NCI-H524 (cell line): ENCODE measurements at places on chromosomes 4 and X.

- DNase-seq = no peak
Observed at GRCh38 chr4:8917868-8918783, 46.5 kb upstream of the HMX1 start.

DNA sequence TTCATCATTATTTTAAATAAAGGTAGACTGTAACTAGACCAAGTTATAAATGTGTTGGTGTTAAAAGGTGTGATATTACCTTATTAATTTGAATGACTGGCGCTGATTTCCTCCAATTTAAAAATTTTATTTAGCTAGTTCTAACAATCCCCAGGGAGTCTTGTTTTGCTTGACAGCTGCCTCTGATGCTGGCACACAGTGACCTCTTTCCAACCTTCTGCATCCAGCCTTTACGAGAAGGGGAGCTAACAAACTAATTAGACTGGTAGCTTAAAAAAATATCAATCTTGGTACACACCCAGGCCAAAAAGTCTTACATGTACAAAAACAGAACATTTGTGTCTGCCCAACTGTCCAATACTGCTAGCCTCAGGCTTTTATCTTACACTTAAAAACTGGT is 51.8 kb upstream of the ENPEP start:
- DNase-seq = no peak

- DNase-seq = no peak
Observed at GRCh38 chr4:3040452-3041191, 33.7 kb downstream of the HTT-AS start.

DNA sequence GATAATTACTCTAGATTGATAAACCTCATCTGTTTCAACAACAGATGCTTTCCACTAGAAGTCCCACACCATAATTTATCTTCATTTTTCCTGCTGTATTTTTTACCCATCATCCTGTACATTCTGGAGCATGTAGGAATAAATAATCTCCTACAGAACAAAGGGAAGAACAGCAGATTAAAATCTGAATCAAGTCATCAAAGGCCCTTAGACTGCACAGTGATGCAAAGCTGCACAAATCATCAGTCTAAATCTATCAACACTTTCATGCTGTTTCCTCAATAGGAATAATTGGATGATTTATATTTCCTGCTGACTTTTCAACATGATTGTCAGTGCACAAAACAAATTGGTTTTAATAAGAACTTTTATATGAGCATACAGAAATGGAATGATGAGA is 1143.9 kb downstream of the STIM2 start:
- no peak for DNase-seq

DNA sequence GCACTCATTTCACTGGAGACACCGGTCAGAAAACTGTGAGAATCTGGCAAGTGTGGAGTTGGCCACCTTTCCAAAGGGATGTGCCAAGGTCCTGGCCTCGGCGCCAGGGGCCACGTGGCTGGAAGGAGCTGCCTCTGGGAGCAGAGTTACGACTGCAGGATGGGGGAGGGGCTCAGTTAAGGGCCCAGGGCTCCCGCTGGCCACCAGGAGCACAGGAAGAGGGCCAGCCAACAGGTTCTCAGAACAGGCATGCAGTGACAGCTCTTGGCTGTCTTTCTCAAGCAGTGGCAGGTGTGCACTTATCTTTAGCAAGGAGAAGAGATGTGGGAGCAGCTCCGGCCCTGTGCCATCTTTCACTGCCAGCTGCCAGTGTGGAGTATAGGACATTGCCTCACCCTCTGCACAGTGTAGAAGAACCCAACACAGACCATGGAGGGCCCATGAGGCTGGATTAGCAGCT is 115.9 kb upstream of the RBPJ start:
- peak; percentile 77 for DNase-seq

GRCh38 chr4:115454228-115454627 is 340.8 kb upstream of the NDST4 start:
- DNase-seq = no peak

GRCh38 chrX:151703487-151703886 is 8.2 kb downstream of the PRRG3 start:
- DNase-seq = no peak

DNA sequence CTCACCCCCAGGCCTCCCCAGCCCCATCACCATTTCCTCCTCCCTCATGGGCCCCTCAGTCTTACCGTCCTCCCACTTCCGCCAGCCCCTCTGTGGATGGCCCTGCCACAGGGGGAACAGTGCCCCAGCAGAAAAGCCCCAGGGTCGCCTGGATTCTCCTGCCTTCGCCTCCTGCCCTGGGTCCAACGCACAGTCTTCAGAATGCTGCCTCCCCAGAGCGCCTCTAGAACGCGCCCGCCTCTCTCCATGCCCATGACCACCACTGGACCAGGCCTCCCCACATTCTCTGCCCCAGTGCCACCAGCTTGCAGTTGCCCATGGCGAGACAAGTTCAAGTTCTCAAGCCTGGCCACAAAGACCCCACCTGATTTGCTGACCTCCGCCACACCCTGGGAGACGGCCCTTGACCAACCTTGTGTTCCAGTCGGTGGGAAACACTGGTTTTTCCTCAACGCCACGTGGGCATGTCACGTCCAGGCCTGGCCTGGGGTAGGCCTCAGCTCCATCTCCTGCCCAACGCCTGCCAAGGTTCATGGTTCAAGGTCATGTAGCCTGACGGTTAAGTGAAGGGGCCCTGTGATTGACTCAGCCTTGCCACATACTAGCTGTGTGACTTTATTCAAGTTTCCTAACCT is 634 bp upstream of the PLXNB3 start:
- no peak for DNase-seq

- no peak for DNase-seq
Observed at GRCh38 chr4:105991726-105992125, 96.5 kb downstream of the NPNT start.

DNA sequence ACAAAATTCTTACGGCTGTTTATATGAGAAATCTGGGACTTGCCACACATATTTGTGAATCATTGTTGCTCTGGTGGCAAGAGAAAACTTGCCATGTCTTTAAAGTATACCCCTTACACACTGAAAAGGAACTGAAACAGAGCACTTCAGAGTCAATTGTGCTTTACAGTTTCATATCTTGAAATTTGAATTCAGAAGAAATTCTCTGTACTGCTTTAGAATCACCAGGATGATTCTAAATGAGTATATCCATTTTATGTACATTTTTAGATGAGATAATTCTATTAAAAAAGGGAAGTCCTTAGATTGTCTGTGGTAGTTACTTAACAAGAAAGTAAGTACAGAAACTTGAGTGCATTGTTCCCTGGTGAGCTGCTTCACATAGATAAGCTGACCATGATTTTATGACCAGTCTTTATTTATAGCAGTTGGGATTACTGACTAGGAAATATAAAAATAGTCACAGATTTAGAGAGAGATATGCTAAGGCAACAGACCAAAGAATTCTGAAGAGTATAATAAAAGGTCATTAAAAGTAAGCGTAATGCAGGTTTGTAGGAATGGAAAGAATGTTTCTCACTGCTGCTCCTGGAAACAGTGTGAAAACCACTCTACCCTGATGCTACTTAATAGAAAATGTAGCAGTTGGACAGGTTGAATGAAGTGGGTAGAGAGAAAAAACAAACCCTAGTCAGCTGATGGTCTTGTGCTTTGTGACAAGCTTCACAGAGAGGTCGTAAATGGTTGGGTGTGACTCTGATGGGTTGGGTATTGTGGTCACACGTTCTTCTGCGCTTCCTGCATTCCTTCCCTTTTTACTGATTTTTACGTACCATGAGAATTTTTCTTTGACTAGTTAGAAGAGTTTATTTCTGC is 41.0 kb downstream of the FNIP2 start:
- DNase-seq = no peak

DNA sequence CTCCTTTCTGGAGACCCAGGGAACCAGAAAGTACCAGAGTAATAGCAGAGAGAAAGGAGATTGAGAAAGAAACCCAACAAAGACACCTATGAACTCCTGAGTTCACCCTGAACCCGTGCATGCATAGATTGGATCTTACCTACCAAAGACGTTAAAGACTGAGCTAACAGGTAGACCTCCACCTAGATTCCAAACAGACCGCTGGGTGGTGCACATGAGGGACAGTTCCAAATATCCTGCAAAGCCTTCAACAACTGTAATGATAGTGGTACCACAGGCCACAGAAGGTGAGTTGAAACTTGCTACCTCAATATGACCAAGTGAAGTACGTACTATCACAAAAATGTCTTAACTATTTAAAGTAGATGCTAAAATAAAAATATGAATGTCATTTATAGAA is 34.0 kb upstream of the NR0B1 start:
- DNase-seq = no peak

DNA sequence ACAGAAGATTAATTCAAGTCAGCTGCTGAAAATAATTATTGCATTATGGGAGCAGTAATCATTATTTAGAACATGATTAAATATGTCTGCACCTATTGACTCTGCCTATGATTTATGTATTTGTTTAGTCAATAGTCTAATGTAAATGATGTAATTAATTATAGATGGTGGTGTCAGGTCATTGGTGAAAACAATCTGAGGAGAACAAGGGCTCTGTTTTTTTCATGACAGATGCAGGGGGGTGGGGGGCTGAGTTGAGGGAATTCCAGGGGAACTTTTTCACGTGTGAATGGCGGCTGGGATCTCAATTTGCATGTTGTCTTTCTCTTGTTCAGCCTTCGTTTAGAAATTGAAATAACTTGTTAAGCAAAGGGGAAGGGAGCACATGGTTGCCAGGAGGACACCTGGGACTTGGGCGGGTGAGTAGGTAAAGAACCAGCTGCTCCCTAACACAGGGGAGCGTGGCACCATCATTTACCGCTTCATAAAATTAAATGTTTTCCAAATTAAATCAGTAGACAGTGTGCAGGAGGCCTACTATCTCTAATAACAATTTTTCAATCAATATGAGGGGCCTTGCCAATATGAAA is 65.4 kb downstream of the NKX6-1 start:
- DNase-seq = no peak

GRCh38 chr4:8457646-8458252 is 17.2 kb downstream of the TRMT44 start:
- DNase-seq = peak; percentile 97

GRCh38 chr4:14059006-14059405 is 431.5 kb upstream of the BOD1L1 start:
- DNase-seq = no peak

DNA sequence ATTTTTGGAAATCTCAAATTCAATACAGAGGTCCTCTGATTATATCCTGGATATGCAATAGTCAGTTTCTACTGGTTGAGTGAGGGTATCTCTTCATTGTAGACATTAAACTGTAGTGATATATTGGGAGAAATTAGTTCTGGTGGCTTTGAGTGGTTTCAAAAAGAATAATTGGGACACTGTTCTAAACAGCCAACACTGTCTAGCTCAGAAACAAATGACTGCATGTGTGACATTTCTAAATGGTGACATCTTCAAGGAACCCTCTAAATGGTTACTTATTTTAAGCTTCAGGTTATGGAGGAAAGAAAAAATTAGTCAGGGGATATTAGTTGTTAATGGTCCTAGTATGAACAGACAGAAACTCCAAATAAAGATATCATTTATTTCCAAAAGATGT is 186.2 kb downstream of the LARP7 start:
- no peak for DNase-seq

DNA sequence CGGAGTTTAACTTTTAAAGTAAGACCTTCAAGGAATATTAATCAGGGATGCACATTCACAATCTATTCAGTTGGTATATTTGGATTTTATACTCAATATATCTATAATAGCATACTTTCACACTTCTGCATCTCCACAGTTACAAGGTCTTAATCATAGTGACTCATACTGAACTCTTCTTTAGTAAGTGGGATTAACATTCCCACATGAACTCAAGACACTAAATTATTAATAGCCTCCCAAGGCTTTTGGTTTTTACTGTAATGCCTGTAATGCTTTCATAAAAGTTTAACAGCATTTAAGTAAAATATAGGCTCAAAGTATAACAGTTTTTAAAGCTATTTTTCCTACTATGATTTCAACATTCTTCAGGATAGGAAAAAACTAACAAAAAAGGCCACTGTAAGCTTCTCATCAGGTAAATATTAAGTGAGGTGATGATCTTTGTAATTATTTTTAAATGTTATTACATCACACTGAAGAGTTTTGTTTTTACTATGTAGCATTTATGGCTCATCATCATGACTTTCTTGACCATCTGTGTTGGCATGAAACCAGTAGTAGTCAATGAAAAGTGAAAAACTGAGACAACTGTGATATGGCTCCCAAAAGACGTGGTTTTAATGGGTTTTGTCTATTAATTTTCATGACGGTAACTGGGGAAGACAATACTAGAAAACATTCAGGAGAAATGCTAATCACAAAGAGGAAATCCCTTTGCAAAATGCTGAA is 91.5 kb upstream of the GALNT7 start:
- no peak for DNase-seq

DNA sequence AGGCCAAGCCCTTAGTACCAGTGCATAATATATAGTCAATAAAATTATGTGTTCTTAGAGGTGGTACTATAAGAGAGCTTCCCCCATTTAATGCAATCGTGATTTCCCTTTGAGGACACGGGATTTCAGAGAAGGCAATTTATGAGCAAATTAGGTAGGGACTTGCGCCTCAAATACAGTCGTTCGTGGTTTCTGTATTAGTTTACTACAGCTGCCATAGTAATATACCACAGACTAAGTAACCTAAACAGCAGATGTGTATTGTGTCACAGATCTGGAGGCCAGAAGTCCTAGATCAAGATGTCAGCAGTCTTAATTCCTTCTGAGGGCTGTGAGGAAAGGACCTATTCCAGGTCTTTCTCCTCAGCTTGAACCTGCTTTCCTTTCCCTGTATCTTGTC is 1.5 kb upstream of the PUDP start:
- DNase-seq = no peak

- no peak for DNase-seq
Observed at GRCh38 chr4:8311101-8312068, 41.8 kb downstream of the HTRA3 start.

GRCh38 chr4:38664706-38665401 is 855 bp downstream of the KLF3 start:
- peak; percentile 84 for DNase-seq

- no peak for DNase-seq
Observed at GRCh38 chr4:52202931-52203330, 151.8 kb downstream of the SPATA18 start.

- DNase-seq = peak; percentile 12
Observed at GRCh38 chr4:104025251-104025650, 305.5 kb upstream of the TACR3 start.

DNA sequence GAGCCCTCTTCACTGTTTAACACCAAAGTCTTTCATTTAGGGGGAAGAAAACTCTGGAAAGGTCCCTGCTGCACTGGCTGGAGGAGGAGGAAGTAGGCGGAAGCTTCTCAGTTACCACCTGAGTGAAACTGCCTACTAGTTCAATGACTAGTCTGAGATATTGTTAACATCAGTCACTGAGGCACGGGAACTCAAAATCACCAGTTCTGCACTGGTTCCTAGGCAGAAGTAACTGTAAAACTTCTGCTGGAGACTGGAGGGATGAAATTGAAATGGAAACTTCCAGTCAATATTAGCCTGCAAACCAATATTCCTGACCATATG is 178.3 kb downstream of the SNCA start:
- no peak for DNase-seq

DNA sequence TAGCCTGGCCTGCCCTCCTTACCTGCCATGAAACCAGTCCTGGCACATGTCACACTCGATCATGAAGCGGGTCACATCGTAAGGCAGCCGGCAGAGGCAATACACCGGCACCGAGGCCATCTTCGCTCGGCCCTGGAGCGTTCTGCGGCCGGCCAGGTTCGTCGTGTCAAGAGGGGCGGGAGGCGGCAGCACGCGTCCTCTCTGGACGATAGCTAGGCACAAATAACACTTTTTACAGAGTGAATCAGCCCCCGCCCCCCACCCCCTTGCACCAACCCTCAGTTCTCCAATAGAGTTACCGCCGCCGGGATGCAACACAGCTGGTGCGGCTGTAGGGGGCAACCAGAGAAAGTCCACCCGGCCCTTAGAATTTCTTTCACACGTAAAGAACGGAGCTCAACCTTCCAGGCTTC is 1.7 kb downstream of the PHF8 start:
- DNase-seq = peak; percentile 56

GRCh38 chr4:44674471-44674870 is 3.7 kb upstream of the GUF1 start:
- DNase-seq = no peak
